Fibroblast of lung (primary cell): ENCODE measurements at places on chromosomes 2 and 18. TPM values are rescaled to one million over a fixed set of nuclear protein-coding genes. Genes with fewer than 3 reads are reported as not detected.

- no peak overlapping the region for H3K4me3 ChIP-seq
- DNase-seq: no peak
- no peak overlapping the region for H3K27ac ChIP-seq
- H3K36me3 ChIP-seq: no peaks in the 10 kb centered on the region
- H3K27me3 ChIP-seq: no peaks in the 10 kb centered on the region
- H3K4me1 ChIP-seq: no peaks in the 10 kb centered on the region
Measured at GRCh38 chr2:161746891-161747535, 122.8 kb downstream of the SLC4A10 start.

DNA sequence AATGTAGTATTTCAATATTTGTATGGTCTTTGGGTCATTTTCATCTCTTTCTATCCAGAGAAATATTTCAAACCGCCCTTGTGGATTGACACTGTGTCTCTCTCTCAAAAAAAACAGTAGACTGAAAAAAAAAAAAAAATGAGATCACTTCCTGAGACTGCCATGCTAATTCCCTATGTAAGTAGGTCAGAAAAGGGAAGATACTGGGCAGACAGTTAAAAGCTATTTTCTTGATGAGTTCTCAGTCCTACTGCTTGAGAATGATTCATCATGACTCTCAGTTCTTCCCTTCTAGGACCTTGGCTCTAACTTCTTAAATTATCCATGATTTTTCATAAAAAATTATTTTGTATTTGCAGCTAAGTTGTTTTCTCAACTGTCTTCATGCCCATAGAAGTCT, 672.3 kb upstream of the REG3G start:
- H3K4me3 ChIP-seq: no peak overlapping the region
- H3K27me3 ChIP-seq: no peaks in the 10 kb centered on the region
- no peak for DNase-seq
- H3K36me3 ChIP-seq: no peaks in the 10 kb centered on the region

The NLRC4 gene
- not detected in 2 replicates for total RNA-seq

The FAP gene
- 81.9 and 96.1 TPM in 2 replicates for total RNA-seq

The SETBP1 gene
- 4.5 and 4.9 TPM in 2 replicates for total RNA-seq

The PDE11A gene
- 0.33 TPM in 1 of 2 replicates, not detected in the other for total RNA-seq

The CRYGD gene
- not detected in 2 replicates for total RNA-seq
